Tibial nerve (tissue), 4 donors: ENCODE measurements at places on chromosomes 7 and 10.

GRCh38 chr10:59234194-59234593, 57.8 kb downstream of the PHYHIPL start:
- H3K27ac ChIP-seq, result no peak overlapping the region
- no peak overlapping the region for H3K4me3 ChIP-seq
- no peaks in the 10 kb centered on the region for H3K4me1 ChIP-seq
- DNase-seq, result no peak

DNA sequence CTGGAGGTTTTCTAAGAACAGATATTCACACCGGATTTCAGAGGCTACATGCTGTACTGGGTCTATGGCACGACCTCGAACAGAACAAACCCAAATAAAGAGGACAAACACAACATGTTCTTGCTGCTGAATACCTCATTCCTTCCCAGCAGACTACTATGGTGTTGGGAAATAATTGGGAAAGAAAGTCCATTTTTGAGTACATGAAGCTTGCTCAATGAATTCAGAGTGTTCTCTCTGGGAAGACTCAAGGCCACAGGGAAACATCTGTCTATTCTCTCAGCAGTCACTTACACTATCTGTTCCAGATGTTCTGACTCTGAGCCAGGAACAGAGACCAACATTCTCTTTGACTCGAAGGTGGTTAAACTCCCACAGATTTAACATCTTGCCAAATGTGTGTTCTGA, 30.9 kb downstream of the LAMB1 start:
- no peaks in the 10 kb centered on the region for H3K27me3 ChIP-seq
- peak; percentile 82 for DNase-seq
- no peak overlapping the region for H3K4me3 ChIP-seq
- H3K4me1 ChIP-seq, result peaks cover 64% of the 10 kb centered on the region

DNA sequence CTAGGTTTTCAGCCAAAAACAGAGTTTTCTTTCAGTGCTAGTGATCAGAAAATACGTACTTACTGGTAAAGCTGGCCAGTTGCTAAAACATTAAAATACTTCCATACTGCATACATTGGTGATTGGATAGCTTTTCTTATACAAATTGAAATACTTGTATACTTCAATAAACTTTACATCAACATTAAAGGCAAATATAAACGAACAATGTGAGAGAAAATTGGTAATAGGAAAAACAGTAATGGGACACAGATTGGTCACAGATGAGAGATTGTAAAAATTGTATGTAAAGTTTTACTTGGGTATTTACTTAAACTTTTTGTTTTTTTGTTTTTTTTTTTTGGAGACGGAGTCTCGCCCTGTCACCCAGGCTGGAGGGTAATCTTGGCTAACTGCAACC, 391.7 kb downstream of the TFEC start:
- H3K27me3 ChIP-seq, result no peaks in the 10 kb centered on the region
- H3K4me1 ChIP-seq, result no peaks in the 10 kb centered on the region
- no peak overlapping the region for H3K4me3 ChIP-seq
- H3K36me3 ChIP-seq, result no peaks in the 10 kb centered on the region
- no peak overlapping the region for H3K27ac ChIP-seq

- no peak overlapping the region for H3K4me3 ChIP-seq
- DNase-seq, result no peak
- H3K27ac ChIP-seq, result peak overlapping the region; percentile 65
- no peaks in the 10 kb centered on the region for H3K36me3 ChIP-seq
- H3K4me1 ChIP-seq, result peaks cover 44% of the 10 kb centered on the region
Observed at GRCh38 chr7:75599244-75599781, 107.2 kb downstream of the SPDYE5 start.
